Activated T-cell treated with anti-CD3 and anti-CD28 coated beads, Interleukin-2, amount 50 U/mL, for 72 hours (primary cell): ENCODE measurements at places on chromosomes 3 and 15. TPM values are rescaled to one million over a fixed set of nuclear protein-coding genes. Genes with fewer than 3 reads are reported as not detected.

DNA sequence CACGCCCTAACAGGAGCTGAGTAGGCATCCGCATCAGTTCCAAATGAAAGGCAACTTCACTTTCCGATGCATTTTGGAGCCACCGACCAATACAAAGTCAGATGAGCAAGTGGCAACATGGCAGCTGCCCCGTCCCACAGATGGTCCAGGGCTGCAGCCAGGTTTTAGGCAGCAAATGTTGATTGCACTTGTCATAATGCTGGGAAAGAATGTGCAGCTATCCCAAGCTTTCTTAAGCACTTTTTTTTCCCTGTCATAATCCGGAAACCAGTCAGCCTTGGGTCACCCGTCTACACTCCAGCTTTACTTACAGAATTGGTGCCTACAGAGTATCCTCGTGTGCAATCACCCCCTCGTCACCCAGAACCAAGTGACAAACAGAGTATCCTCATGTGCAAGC is 147.7 kb downstream of the CHSY1 start:
- DNase-seq, result no peak

DNA sequence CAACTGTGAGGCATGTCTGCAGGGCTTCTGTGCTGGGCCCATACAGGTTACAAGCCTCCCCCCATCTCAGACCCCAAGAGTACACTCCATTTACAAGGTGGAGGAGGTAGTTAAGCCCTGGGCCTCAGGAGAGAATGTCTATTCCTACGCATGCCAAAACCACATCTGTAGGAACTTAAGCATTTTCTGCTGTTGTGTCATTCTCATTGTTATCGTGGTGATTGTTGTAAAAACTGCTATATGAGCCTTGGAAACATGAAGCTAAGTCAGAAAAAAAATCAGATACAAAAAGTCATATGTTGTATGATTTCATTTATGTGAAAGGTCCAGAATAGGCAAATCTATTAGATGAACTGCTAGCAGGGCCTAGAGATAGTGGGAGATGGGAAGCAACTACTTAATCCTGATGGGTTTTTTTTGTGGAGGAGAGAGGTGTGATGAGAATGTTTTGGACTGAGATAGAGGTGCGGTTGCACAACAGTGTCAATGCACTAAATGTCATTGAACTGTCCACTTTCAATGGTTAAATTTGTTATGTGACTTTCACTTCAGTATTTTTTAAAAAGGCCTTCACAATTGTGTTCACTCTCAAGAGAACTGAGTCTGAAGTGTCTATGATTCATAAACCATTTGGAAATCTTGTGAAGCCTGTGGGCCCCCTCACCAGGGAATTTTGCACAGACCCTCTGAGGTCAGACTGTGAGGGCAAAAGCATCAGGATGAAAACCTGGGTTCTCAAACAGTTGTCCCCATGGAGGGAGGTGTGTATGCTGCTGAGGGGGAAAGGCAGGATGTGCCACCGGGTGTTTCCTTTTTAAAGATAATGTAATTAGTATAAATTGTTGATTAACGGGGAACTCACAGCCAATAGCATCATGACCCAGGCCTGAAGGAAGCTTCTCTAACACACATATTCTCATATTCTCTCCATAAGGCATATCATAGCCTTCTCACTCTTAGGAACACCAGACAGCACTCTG is 3.2 kb downstream of the RTP3 start:
- no peak for DNase-seq

- no peak for DNase-seq
Observed at GRCh38 chr15:55652909-55653495, 64.9 kb upstream of the PYGO1 start.

GRCh38 chr15:96407482-96407881 is 77.0 kb downstream of the NR2F2 start:
- no peak for DNase-seq

DNA sequence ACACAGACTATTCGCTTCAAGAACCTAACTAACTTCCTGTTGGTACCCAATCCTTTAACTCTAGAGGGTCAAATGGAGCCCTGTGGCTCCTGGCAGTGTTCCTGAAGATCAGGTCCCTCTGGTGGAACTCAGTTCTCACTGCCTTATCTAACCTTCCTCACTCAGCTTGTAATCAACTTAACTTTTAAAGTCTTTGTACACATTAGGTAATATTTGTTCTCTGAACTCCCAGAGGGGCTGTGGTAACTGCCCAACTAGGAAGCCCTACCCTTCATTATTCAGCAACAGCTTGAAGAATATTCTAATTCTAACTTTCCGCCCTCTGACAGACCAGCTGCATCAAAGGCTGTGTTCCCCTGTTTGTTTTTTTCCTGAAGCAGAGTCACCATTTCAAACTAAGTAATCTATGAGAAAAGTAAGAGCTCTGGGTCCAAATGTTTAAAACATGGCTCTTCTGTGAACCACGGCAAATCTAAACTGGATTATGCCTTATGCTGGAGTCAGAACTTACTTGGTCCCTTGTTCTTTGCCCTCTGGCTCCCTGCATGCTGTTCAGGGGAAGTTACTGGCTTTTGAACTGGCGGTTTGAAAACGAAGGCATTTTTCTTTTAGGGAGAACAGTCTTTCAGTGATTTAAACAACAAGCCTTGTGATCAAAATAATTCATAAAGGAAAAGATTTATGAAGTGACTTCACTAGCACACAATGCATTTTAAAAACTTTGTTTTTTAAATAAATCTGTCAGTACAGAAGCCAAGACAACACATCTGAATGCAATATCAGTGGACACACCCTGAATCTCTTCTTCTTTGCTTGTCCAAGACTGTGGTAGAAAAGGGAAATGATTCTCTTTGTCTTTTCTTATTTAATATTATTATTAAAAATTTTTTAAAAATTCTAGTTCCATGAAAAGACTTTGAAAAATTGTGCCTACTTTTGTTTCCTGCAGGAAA is 365.6 kb downstream of the TIGIT start:
- DNase-seq, result no peak

- no peak for DNase-seq
Observed at GRCh38 chr3:195877136-195877715, 31.1 kb downstream of the TNK2 start.

DNA sequence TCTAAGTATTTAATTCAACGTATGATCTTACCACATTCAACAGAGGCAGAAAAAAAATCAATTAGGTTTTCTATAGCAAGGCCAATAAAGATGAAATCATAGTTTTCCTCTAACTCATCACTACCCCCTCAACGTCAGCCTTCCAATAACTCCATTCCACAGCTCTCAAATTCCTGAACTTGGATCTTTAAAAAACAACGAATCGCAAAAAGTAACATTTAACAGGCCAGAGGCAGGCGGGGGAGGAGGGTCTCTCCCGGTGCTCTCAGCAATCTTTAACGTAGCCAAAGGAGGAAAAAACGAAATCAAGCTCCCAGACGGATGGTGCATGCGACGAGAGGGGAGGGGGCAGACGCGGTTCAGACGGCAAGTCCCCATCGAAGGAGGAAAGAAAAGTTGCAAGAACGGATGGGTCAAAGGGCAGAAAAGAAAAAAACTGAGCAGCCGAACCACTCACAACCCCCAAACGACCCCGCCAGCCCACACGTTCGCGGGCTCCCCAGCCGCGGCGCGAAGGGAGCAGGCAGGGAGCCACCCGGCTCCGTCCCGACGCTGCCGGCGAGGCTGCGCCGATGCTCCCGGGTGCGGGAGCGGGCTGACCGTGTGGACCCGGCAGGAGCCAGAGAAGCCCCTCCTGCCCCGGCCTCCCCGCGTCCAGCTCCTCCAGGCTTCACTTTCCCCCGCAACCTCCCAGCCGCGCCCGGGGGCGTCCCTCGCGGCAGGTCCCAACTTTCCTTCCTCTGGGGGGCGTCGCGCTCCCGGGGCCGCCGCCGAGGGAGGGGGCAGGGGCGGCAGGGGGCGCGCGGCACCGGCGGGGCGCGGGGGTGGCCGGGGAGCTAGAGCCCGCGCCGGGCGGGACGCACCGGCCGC is 703 bp downstream of the PEAK1 start:
- peak; percentile 61 for DNase-seq

- DNase-seq, result no peak
Observed at GRCh38 chr3:112817797-112818196, 28.9 kb downstream of the CD200R1L start.

GRCh38 chr15:101161656-101162055 is 90.2 kb downstream of the CHSY1 start:
- peak; percentile 55 for DNase-seq

DNA sequence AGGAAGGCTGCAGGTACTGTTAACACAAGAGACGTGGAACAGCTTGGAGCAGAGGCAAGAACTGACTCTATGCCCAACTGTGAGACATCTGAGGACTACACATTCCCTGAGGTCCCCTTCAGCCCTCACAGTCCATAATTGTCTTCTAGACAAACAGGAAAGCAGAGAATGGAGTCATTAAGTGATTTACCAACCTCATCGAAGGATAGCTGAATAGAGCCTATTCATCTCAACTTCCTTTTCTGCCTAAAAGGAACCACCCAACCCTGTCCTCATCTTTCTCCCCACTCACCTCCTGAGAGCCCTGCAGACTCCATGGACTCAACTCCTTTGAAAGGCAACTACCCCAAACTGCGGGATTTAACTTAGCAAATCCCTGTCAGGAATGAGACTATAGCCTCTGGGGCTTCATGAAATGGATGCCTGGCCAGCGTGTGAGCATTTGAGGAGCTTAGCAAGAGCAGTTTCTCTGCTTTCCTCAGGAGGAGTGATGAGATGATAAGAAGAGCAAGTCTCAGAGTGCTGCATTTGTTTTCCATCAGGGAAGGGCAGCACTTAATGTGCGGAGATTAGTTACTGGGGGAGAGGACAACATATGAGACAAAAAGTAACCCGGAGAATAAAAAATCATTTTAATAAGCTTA is 61.5 kb upstream of the FILIP1L start:
- no peak for DNase-seq

WNT7A gene
- total RNA-seq, result not detected

CCDC191 gene
- 4.8 TPM for total RNA-seq

TMCO5A gene
- total RNA-seq, result not detected

C3orf85 gene
- total RNA-seq, result not detected
